ENCODE measurements at places on chromosomes 4 and X.

DNA sequence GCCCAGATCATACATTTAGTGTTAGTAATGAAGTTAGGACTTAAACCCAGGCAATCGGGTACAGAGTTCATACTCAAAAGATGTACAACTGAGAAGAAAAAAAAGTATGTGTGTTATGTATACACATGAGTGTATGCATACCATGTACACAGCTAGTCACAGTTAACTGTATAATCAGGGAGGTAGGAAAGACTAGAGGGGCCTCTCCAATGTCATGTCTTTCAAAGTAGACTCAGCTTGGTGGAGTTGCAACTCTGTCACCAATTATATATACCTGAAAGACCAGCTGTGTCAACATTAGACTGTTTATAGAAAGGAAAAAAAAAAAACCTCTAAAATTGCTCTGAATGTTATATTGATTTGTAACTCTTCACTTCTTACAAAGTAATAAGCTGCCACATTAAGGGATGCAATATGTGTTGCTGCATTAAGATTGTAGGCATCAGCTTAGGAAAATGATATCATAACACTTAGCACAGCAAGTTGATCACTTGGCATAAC, 167.5 kb downstream of the DCTD start:
- no peak for DNase-seq

DNA sequence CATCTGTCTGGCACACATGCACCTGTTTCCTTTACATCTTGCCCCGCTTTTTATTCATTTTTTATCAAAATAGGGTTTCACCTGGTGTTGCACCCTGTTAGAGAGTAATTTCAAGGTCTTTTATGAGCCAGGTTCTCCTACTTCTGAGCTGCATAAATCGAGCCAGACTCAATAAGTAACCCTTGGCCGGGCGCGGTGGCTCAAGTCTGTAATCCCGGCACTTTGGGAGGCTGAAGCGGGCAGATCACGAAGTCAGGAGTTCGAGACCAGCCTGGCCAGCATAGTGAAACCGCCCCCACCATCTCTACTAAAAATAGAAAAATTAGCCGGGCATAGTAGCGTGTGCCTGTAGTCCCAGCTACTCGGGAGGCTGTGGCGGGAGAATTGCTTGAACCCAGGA, 1.0 kb upstream of the PPP2R3B start:
- DNase-seq, result no peak

- no peak for DNase-seq
These were observed 114.8 kb downstream of the BCOR start for GRCh38 chrX:39982948-39983347.

- DNase-seq, result no peak
These were observed 63.1 kb upstream of the CITED1 start for GRCh38 chrX:72368796-72369195.

DNA sequence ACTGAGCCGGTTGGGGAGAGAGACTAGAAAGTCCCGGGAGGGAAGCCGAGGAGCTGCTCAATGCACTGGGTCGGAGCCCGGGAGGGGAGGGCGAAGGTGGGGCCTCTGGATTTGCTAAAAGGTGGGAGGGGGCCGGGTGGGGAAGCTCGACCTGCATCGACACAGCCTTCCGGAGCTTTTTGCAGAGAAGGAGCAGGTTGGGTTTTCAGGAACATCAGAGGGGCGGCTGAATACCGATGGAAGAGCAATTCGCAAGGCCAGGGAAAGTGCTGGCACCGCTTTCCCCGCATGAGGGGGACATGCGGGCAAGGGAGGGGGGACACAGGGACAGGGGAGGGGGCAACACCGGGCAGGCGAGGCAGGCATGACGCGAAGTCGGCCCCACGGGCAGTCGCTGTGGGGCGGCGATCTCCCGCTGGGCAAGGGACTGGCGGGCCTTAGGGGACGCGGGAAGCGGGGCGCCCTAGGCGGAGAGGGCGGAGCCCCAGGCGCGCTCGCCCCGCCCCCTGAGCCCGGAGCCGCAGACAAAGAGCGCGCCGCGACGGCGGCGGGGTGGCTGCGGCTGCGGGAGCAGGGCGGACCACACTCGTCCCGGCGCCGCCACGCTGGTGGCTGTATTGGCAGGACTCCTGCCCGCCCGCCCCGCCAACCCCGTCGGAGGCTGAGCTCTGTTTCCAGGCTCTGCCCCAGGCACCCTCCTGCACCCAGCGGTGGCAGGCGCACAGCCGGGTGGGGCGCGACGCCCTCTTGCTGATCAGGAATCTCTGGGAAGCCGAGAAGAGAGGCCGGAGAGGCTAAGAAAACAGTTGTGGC, 11.6 kb downstream of the PDZD4 start:
- DNase-seq, result peak; percentile 33

DNA sequence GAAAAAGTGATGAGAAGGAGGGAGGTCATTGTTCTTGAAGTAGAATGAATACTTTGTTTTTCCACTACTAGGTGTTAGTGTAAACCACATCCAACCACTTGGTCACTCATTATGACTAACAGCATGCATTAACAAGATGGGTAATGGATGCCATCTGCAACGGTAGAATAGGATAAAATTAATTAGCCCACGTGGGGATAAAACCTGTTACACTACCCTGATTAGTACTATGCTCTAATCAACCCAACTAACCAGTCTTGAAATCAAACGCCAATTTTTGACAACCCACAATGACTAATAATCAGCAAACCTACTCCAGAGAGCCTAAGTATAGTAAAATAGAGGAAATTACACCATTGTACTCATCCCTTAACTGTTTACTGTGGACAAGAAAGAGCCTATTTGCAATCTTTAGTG, 93.4 kb upstream of the MCF2 start:
- no peak for DNase-seq

- no peak for DNase-seq
These were observed 17.1 kb downstream of the GPR34 start for GRCh38 chrX:41705680-41706374.

DNA sequence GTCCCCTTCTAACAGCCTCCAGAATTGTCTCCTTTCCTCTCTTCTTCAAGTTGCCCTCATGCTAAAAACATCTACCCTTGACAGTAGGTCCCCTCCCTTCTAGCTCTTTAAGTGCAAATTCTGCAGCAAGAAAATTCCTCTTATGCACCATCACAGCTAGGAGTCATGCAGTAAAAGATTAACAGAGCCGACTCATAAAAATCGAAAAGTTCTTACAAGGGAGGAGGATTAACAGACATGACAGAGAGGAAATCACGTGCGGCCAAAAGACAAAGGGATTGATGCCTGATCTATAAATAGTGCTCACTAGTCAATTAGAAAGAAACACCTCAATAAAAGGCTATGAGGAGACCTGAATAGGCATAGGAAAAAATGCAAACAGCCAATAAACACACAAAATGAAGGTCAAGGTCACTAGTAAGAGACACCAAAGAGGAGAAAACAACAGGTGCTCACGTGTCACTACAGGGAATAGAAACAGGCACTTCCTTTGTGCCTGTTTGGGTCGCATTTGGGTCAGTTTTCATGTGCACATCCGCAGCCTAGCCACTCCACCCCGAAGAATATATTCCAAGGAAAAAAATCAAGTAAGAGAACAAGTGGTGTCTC, 3.4 kb downstream of the RNF212 start:
- no peak for DNase-seq

GRCh38 chr4:145308598-145308997, 128.2 kb upstream of the OTUD4 start:
- DNase-seq, result no peak

GRCh38 chrX:46710927-46711623, 47.8 kb downstream of the SLC9A7 start:
- DNase-seq, result no peak

- no peak for DNase-seq
These were observed 75.6 kb upstream of the MSX1 start for GRCh38 chr4:4783847-4784246.

- DNase-seq, result no peak
These were observed 104.1 kb downstream of the CPEB2 start for GRCh38 chr4:15106399-15106798.

DNA sequence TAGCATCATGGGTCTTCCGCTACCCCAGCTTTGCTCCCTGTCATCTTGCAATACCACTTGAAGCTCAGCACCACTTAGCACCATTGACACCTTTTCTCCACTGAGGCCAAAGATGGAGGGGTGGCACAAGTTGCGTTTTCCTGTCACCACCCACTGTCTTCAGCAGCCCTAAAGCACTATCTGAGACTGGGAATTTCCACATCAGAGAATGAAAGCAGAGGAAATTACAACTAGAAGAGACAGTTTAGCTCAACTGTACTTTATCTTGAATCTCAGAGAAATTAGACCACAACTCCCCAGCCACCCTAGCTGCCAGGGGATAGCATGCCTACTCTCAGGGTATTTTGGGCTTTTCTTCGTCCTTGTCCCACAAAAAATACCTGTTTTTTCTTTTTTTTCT, 111.0 kb downstream of the DDIT4L start:
- no peak for DNase-seq

DNA sequence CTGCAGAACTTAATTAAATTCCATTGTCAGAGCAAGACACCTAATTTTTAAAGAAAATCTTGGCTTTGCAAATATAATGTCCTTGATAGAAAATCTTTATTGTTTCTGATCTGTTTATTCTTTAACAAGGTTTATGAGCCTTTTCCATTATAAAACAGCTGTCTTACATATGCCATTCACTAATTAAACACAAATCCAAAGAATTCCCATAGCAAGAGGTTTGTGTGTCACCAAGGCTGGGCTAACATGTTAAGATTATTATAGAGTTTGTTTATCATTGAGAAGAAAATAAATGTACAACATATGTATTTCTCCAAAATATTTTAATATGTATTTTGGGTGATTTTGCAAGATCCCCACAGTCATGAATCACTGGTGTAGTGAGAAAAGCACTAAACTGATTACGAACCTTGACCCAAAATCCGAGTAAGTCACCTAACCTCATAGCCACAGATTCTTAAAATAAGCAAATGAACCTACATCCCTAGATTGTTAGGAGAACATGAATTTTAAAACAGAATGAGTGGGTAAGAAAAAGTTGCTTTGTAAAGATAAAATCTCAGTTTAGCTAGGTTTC, 694.8 kb upstream of the INTU start:
- no peak for DNase-seq
